Stimulated activated CD4-positive, alpha-beta T cell treated with anti-CD3 and anti-CD28 coated beads, Interleukin-4, amount 100 ng/mL, for 48 hours (primary cell): ENCODE measurements at places on chromosomes 7 and 10.

- no peak for DNase-seq
Observed at GRCh38 chr10:79407423-79407796, 38.0 kb downstream of the ZCCHC24 start.

- DNase-seq = peak; percentile 60
Observed at GRCh38 chr10:71708301-71708703, 11.3 kb downstream of the C10orf105 start.

DNA sequence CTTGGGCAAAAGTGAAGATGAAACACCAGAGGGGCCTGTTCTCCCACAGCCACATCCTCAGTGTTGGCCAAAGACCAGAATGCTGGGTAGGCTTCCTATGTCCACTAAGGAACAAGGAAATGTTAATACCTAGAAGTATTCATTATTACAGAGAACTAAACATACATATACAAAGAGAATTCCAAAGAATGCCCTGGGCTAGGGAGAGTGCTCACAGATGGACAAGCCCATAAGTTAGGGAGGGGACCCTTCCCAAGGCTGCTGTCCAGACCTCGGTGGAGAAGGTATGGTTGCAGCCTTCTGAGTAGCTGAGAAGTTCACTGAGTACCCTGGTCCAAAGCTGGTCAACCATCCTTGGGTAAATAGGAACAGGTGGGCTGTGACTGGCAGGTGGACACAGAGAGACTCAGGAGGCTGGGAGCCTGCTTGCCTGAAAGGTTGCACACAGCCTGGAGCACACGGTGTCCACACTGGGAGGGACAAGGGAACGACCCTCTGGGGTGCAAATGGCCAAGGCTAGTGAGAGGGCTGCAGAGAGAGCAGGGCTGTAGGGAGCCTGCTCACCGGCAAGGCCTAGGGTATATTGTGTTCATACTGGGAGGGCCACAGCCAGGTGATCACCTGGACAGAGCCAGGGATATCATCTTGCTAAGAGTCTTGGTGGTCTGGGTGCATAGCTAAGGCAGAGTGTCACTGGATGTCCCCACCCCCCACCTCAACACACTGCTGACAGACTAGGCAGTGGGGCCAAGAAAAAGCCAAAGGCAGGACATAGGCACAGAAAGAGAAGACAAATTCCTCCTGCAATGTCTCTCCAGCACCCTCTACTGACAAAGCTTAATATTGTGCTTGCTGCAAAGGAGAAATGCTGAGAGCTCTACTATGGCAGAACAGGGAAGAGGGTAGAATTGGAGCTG, 40.3 kb downstream of the CPVL start:
- no peak for DNase-seq

GRCh38 chr7:44056681-44057080, 8.7 kb downstream of the PGAM2 start:
- no peak for DNase-seq

GRCh38 chr10:12382157-12382548, 32.8 kb downstream of the CAMK1D start:
- DNase-seq = no peak

GRCh38 chr10:62690703-62691102, 113.8 kb upstream of the ADO start:
- no peak for DNase-seq

GRCh38 chr7:15140431-15140830, 237.9 kb upstream of the DGKB start:
- DNase-seq = no peak

- no peak for DNase-seq
Observed at GRCh38 chr10:79264942-79265341, 82.3 kb upstream of the PPIF start.

DNA sequence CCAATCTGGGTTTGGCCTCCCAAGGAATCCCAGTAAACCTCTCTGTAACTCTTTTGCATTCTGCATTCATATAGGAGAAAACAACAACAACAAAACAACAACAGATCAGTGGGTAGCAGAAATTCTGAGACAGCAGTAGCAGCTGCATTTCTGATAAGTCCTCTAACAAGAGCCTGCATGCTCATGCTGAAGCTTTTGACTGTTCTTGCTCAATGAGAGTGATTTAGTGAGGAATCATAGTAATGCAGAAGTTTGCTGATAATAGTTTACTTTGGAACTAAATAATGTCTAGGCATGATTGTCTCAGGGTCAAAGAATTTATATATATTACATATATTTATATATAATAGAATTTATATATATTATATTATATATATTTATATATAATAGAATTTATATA, 35.2 kb downstream of the BMPER start:
- DNase-seq = no peak

DNA sequence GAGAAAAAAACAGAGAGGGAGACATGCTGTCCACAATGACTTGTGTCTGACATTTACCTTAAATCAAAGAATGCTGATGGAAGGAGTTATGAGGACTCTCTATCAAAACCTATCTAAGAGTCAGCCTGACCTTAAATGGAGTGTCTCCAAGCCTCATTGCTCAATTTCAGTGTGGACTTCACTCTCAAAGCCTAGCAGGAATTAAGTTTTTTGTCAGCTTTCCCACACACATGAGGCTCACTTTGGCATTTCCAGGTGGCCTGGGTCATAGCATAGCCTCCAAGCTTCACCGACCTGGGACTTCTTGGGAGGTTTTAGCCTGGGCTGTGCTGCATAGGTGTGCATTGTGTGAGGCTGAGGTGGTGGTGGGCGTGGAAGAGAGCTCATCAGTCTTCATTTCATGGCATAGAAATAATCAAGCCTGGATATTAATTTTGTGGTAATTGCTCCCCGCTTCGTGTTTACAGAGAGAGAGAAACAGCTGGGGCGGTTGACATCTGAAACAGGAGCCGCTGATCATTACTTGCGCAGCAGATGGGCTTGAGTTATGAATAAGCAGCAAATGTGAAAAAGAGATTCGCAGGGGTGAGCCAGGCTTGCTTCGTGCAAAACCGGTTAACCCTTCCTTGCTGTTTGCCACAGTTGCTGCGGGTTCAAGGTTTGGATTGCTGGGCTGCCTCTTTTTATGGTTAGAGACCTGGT, 647.8 kb downstream of the INHBA start:
- no peak for DNase-seq
